ENCODE measurements at places on chromosomes 12 and 14.

DNA sequence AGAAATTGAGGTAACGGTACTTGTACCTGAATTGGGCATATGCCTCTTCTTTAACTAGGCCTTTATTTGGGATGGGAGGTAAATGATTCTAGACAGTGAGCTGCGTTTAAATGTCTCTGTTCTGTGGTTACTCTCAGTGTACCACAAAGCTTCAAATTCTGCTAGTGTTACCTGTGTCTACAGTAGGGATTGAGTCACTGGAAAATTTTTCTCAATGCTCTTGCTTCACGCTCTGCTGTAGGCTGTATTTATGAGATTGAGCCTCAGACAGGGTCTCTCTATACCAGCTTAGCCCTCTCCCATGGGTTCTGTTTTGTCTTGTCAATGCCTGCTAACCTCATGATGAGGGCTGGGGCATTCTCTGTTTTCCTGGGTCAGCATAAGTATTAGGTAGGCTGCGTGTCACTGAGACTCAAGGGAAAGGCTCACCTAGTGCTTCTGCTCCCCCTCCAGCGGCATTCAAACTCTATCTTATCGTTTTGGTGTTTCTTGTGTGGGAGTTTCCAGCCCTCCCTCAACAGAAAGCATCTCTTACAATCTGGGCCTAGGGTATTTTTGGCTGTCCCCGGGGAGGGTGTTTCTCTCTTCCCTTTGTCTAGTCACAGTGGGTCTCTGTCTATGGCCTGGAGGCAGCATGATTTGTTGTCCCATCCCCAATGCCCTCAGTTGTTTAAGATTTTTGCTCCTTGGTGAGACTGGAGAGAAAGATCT, 285.8 kb downstream of the ADGRD1 start:
- no peak for DNase-seq

DNA sequence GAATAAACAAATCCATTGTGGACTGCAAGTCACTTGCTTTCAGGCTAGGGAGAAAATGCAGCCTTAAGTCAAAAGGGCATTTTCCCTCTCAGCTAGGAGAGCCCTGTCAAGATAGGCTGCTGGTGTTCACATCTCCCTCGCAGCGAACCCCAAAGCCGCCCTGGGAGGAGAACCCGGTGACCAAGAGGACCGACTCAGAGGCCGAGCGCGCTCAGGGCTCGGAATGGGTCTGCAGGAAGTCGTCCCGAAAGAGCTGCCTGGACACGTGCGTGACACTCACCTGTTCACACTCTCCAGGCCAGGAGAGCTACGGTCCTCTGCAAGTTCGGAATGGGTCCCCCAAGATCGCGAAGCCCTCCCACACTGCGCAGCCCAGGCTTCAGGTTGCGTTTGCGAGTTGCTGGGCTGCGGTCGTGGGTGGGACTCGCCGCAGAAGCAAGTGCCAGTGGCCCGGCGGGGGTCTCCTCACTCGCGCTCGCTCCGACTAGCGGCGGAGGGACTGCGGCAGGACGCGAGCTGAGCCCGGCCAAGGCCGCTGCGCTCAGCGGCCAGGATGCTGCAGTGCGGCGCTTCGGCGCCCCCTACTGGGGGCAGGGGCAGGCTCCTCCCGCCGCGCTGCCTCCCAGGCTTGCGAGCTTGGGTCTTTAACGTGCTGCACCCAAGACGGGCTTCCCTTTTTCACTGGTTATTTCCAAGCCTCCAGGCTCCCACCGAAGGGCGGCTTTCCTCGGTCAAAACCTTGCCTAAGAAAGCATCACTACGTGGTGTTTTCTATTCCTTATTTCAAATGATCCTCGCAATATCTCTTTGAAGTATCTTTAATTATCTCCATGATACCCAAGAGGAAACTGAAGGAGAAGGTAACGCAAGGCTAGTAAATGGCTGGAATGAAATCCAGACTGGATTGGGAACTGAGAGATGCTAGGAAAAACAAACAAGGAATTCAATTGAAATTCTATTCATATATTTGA, at the start of gene RERG:
Gene RERG, minus strand, starts transcription at position 503 of the 971 bp plus-strand sequence. CDS start 3,928 bp downstream, outside the sequence.
- peak; percentile 80 for DNase-seq

GRCh38 chr14:93056840-93057585, 58.7 kb downstream of the ITPK1 start:
- DNase-seq = no peak

DNA sequence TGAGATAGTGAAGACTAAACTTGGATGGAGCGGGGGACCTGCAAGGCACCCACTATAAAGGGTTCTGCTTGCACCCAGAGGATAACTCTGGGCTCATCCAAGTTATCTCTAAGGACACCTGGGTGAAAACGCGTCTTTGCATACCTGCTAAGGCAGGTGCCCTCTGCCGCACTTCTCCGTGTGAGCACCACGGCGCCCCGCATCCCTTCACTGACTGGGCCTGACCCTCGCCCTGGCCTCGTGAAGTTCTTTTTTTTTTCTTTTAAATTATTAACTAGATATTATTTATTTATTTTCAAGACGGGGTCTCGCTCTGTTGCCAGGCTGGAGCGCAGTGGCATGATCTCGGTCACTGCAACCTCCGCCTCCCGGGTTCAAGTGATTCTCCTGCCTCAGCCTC, 20.0 kb upstream of the APOF start:
- no peak for DNase-seq

DNA sequence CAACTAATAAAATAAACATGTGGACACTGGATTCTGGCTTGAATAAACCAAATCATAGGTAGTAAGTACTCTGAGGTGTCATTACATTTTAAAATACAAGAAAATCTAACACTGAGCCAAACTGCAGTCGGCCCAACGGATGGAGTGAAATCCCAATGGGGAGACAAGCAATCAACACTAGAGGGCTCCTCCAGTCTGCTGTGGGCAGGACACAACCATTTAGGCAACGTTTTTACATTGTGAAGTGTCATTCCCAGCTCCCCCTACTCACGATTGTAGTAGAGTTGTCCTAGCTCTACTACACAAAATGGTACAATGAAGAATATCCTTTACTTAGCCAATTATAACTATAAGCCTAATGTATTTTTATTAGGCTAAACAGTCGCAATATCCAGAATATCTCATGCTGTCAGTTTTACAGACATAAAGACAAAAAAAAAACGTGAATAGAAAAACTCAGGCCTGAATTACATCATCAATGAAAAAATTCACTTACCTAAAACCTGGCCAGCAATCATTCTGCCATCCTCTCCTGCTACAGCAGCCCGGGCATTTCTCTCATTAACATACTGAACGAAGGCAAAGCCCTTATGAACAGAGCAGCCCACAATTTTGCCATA, 35.7 kb downstream of the HNRNPC start:
- DNase-seq = no peak

DNA sequence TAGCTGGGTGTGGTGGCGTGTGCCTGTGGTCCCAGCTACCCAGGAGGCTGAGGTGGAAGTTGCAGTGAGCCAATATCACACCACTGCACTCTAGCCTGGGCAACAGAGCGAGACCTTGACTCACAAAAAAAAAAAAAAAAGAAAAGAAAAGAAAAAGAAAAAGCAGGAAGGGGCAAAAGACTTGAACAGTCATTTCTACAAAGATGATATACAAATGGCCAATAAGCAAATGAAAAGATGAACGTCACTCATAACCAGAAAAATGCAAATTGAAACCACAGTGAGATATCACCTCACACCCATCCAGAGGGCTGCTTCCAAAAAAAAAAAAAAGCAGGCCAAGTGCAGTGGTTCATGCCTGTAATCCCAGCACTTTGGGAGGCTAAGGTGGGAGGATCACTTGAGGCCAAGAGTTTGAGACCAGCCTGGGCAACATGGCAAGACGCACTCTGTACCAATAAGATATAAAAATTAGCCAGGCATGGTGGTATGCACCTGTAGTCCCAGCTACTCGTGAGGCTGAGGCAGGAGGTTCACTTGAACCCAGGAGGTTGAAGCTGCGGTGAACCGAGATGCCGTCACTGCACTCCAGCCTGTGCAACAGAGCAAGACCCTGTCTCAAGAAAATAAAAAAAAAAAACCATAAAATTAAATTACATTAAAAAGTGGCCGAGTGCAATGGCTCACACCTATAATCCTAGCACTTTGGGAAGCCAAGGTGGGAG, 20.5 kb downstream of the UBC start:
- no peak for DNase-seq

DNA sequence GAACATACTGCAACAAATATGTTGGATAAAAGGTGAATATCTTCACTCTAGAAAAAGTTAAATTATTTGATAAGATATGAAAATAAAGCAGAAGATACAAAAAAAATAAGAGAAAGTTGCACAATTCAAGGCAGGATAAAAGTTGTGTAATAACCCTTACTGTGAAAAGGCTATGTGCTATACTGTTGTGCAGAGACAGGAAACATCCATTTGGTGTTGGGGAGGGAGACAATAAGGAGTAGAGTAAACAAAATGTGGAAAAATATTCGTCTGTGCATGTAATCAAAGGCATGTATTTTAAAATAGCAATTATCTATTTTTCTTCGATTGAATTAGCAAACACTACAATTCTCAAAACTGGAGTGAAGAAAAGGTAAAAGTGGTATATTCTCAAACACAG, 34.8 kb downstream of the PTHLH start:
- DNase-seq = no peak

- DNase-seq = peak; percentile 95
Observed at GRCh38 chr14:60648934-60649874, at the start of gene SIX1. SIX1 (minus strand) TSS chr14:60649477; CDS start chr14:60649189, 288 bp downstream.

DNA sequence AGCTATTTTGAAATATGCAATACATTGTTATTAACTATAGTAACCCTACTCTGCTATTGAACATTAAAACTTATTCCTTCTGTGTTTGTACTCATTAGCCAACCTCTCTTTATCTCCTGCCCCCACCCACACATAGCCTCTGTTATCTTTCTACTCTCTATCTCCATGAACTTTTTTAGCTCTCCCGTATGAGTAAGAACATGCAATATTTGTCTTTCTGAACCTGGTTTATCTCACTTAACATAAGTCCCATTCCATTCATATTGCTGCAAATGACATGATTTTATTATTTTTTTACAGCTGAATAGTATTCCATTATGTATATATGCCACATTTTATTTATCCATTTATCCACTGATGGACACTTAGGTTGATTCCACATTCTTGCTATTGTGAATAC, 79.0 kb upstream of the AMIGO2 start:
- DNase-seq = no peak

- peak; percentile 17 for DNase-seq
Observed at GRCh38 chr14:80269353-80269925, 58.1 kb upstream of the DIO2 start.

DNA sequence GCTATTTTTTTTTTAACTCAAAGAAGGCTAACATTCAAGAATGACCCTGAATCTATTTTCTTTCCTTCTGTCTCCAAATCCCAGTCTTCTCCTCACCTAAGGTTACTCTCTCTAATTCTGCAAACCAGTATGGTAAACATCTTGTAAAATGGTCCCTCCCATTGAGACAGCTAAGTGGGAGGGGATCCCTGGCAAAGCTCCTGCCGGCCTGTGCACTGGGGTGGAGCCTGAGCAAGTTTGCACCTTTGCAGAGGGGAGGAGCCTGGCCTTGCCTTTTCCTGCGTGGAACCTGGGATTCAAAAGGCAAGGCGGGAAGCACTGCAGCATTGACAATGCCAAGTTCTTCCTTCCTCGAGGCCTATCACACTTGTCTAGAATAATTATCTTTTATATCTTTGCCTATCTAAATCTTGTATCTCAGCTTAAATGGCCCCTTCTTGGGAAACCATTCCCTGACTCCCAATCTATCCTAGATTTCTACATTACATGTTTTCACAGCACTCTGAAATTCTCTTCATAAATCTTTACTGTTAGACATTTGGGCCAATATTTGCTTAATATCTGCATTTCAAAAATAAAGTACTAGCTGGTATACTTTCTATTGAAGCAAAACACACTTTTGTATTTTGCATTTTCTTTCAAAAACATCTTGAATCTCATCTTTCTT, 83.0 kb downstream of the EPS8 start:
- no peak for DNase-seq

- peak; percentile 34 for DNase-seq
Observed at GRCh38 chr12:116958402-116959197, 47.9 kb downstream of the FBXW8 start.

GRCh38 chr14:103891667-103892215, 36.5 kb upstream of the TDRD9 start:
- DNase-seq = no peak

GRCh38 chr14:99784508-99784907, 8.7 kb upstream of the EML1 start:
- DNase-seq = no peak

DNA sequence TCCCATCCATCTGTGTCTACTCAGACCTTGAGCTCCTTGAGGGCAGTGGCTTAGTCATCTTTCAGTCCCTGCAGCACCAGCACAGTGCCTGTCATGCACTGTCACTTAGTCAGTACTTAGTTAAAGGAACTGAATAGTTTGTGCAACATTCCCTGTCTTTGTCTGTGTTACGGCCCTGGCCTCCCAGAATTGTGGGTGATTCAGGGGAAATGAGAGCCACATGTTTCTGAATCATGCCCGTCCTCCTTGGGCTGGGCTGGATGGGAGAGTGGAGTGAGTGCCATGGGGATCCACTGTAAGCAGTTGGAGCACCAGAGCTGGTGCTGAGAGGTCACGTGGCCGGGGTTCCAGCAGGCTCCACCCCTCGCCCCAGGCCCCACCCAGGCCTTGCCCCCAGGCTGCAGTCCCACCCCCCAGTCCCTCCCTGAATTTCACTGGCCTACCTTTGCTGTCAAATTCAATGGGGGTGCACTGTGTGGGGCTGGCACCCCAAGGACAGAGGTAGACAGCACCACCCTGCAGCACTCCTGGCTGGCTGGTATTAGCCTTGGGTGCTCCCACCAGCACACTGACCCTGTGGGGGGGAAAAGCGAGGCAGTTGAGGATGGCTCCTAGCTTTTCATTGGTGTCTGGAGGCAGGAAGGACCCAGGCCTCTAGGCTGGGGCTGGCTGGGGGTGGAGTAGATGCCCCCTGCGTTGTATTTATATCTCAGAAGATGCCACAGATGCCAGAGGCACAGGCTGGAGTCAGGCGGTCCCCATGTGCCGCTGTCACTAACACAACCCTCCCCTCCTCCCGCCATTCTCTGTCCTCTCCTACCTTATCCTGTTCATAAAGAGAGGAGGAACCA, 7.5 kb downstream of the ITGA5 start:
- DNase-seq = peak; percentile 86

DNA sequence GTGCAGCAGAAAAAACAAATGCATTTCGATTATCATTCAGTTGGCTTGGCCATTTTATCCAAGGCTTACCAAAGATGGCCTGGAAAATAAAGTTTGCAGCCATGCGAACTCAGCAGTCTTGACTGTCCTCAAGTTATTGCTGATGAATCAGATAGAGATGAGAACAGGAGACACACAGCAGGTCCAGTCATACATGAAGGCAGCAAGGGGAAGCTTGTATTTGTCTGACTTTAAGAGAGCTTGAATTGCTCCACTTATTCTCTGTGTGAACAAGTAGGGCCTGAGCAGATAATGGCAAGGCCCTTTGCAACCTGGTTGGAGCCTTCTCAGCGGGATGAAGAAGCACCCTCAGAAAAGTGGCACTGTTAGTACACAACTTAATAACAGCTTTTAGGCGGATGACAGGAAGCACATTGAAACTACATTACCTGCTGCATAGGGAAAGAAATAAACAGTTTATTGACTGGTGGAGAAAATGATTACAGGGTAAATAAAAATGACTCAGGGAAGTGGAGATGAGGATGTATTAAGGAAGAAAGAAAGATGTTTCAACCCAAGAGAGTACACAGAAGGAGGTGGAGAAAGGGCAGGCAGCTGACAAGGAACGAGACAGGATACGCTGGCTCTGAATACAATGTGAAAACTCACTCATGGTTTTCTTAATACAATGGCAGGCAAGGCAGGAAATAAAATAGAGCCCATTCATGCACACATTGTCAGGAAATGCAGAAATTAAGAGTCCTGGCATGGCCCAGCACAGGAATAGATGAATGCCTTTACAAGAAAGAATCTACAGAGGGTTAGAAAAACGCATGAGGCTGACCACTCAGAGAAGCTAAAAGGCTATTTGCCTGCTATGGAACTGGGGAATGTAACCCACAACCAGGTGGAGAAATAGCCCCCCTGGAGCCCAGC, 128.4 kb downstream of the GALC start:
- no peak for DNase-seq

Measured in astrocyte of the spinal cord (primary cell).